ENCODE measurements at places on chromosomes 4 and X.
A peak's percentile ranks its signal among the peaks of the same experiment; 100 is the strongest.

- DNase-seq = peak; percentile 82
Measured at GRCh38 chr4:53987761-53988171, 76.6 kb downstream of the CHIC2 start.

- DNase-seq = no peak
Measured at GRCh38 chrX:11504234-11504633, 161.5 kb downstream of the ARHGAP6 start.

DNA sequence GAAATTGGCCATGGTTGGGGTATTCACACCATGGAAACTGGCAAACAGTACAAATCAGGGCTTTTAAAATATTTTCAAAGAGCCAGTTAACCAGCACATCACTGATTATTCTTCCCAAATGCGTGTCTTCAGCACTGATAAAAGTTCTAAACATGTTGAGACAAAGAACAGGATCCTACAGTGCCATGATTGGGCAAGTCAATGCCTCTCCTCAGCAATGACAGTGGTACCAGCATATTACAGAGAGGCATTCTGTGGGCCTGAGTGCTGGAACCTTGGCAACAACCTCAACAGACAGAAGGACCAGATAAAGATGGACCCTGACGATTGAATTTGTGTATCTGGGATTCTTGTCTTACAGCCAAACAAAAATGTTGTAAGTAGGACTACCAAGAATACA lies 108.9 kb downstream of the EFHC2 start:
- no peak for DNase-seq

GRCh38 chr4:152605031-152605430 lies 69.1 kb upstream of the FBXW7 start:
- DNase-seq = no peak

- DNase-seq = no peak
Measured at GRCh38 chr4:2289955-2290333, 28.0 kb upstream of the MXD4 start.

DNA sequence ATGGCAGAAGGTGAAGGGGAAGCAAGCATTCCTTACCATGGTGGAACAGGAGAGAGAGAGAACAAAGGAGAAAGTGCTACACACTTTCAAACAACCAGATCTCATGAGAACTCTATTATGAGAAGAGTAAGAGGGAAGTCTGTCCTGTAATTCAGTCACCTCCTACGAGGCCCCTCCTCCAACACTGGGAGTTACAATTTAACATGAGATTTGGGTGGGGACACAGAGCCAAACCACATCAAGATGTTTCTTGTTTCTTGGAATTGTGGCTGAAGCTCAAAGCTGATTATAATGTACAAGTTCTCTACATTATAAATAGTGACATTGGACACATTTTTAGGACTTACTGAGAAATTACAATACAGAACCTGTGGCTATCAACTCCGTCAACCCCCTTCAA lies 29.5 kb upstream of the TAPT1 start:
- DNase-seq = no peak

DNA sequence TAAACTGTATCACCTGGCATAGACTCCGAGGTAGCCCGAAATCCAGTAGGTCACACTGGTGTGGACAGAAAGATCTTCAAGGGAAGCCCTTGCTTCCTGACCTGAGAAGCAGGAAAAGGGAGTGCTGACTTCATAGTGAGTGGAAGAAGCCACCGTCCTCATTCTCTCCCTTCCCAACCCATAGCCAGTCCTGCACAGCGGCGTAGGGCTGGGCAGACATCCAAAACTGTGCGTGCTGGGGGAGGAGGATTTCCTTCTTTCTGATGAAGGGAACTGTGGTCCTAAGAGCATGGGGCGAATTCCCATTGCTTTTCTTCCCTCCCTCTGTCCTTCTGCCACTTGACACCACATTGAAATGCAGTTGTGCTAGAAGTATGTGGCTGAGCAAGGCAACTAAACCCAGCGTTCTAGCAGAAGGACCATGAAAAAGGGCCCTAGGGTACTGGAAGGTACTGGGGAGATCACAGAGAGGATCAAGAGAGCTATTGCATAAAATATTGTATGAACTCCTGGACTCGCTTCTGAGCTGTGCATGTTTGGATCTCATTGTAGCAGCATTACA lies 66.9 kb downstream of the STOX2 start:
- no peak for DNase-seq

GRCh38 chr4:13731019-13731418 lies 103.5 kb upstream of the BOD1L1 start:
- DNase-seq = no peak

DNA sequence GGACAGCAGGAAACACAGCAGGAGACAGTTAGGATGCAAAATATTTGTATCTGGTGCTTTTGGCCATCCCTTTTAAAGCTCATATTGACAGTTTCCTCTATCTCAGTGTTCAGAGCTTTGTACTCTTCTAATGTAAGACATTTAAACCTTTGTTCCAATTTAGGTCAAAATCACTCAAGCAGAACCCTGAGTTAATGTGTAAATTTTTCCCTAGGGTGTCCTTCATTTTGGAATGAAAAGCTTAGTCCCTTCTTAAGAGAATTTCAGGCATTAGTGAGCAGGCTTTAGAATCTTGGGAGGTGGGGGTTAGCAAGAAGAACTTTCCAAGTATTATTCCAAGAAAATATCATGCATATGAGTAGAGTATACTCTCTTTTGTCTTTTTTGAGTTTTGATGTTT lies 188.7 kb downstream of the GBA3 start:
- DNase-seq = no peak

- no peak for DNase-seq
Measured at GRCh38 chr4:89722517-89722916, 114.4 kb downstream of the SNCA start.

- DNase-seq = no peak
Measured at GRCh38 chr4:141340458-141340857, 119.8 kb downstream of the ZNF330 start.

DNA sequence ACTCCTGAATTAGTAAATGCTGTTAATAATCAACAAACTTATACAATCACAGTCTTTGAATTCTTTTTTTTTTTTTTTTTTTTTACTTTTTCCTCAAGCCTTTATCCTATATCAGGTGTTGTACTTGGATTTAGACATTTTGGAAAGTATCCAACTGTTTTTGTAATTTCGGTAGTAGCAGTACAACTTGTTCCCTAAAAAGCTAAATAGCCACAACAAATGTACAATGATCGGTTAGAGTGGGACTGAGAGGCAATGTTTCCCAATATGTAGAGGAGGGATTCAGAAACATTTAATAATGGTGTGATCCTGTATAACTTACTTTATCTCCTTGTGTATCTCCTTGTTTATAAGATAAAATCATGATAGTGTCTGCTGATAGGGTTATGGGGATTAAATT lies 343.1 kb downstream of the GRID2 start:
- no peak for DNase-seq

DNA sequence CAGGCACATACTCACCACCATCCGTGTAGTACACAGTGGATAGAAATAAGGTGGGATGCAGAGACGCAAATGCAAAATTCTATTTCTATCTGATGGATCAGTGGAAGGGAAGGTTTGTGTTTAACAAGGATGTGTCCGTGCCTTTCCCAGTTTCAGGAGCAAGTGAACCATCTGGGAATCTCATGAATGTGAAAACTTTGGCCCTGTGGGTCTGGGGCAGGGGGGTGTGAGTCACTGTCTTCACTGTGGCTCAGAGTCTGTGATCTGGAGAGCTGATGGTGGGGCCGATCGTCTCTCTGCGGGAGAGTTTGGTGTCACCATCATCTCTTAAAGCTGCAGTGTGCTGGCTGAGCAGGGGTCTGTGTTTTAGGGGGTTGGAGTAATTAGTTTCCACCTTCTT lies 179.3 kb upstream of the STS start:
- peak; percentile 32 for DNase-seq

DNA sequence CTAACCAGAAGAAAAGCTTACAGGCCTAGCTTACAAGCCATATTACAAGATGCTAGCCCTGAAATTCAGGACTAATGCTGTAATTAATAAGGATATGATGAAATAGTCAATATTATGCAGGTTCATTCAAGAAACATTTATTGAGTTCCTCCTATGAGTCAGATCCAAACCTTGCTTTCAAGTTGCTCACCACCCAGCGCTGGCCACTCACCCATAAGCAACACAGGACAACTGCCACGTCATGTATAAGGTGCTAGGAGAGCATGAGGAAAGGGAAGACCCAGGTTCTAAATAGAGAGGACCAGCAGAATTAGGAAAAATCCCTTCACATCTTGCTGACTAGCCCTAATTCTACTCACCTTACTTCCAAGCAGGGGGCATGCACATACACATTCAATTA lies 23.3 kb downstream of the MAML3 start:
- DNase-seq = peak; percentile 67

GRCh38 chrX:65136424-65136823 lies 160.2 kb upstream of the ZC4H2 start:
- no peak for DNase-seq

- peak; percentile 10 for DNase-seq
Measured at GRCh38 chr4:137278431-137278830, 253.9 kb downstream of the PCDH18 start.

GRCh38 chrX:130715299-130715698 lies 187.7 kb downstream of the ENOX2 start:
- DNase-seq = peak; percentile 47

DNA sequence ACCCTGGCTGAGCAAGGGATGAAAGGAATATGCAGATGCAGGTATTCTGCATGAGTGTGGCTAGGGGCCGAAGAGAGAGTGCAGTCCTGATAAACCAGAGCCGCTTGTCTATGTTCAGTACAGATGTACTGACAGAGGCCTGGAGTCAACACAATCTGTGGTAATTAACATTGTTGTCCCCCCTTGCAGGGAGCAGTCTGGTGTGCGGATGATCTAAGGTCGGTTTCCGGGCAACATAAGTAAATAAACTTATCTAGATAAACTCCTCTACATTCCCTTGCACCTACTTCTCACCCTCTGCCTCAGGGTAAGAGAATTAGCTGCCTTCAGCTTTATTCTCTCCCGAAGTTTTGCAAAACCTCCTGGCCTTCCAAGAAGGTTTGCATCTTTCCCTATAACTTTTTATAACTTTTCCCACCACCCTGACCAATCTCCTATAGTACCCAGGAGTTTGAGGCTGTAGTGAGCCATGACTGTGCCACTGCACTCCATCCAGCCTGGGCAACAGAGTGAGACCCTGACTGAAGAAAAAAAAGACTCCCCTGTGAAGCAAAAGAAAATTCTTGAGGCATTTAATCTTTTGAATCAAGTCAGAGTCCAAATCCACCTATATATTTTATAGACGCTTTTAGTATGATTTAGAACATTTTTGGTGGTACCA lies 26.6 kb downstream of the SNX25 start:
- DNase-seq = peak; percentile 46

DNA sequence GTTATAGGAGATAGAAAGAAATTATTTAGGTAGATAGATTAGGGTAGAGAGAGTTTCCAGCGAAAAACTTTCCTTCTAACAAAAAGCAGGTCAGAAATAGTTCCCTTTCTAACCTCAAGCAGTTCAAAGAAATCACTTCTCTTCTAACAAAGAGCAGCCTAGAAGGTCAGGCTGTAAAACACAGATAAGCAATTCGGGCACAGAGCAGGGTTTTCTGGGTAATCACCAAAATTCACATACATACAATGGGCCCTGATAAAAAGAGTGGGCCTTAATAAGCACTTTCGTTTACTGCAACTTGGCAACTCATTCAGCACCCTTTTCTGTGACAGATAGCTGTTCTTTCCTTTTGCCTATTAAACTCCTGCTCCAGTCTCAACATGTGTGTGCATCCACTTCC lies 13.4 kb upstream of the NAF1 start:
- no peak for DNase-seq

DNA sequence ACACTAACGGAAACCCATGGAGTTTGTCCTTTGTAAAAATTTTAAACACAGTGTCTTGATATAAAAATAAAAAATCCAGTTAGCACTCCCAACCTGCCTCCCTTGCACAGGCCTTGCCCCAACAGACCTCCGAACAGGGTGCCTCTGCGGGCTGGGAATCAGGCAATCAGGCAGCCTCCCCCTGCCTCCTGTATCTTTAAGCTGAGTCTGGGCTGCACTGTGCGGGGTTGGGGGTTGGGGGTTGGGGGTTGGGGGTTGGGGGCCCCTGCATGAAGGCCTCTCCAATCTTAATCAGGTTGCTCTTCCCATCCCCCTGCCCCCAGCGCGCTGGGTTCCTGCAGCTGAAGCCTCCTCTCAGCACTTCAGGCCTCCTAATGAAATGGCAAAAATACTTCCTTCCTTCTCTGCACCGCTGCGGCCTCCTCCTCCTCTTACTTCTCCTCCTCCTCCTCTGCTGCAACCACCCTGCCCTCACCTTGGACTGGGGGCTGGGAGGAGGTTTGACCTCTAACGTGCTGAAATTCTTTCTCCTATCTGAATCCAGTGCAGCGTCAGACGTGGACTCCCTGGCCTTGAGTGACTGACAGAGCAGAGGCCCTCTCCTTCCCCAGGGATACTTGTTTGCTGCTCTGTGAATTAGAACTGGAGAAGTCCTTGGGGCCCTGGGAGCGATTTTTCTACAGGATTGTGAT lies 26.6 kb downstream of the NLGN3 start:
- no peak for DNase-seq

DNA sequence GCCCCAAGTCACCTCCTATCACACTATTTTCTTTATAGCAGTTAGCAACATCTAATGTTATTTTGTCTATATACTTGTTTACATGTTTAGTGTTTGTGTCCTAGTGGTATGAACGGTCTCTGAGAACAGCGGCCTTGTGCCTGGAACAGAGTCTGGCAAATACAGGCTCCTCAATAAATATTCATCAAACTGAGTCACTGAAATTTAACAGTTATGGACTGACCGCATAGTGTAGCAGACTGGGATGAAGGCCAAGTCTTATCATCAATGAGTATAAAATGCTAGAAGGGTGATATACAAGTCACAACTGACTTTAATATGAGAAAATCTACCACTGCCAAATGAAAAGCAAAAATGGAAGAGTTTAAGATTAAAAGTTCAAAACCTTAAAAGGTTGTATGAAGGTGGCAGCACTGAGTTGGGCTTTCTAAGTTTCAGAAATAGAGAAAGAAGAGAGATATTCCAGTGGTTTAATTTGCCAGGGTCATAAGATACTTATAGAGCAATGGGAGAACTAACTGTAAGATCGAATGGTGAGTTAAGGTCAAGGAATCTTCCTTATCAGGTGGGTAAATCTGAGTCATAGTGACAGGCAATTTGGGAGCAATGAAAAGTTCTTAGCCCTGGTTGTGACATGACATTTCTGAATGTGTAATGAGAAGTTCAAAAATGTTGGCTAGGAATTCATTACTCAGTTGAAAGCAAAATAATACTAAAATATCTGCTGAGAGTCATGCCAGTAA lies 34.9 kb downstream of the ELOVL6 start:
- peak; percentile 92 for DNase-seq

DNA sequence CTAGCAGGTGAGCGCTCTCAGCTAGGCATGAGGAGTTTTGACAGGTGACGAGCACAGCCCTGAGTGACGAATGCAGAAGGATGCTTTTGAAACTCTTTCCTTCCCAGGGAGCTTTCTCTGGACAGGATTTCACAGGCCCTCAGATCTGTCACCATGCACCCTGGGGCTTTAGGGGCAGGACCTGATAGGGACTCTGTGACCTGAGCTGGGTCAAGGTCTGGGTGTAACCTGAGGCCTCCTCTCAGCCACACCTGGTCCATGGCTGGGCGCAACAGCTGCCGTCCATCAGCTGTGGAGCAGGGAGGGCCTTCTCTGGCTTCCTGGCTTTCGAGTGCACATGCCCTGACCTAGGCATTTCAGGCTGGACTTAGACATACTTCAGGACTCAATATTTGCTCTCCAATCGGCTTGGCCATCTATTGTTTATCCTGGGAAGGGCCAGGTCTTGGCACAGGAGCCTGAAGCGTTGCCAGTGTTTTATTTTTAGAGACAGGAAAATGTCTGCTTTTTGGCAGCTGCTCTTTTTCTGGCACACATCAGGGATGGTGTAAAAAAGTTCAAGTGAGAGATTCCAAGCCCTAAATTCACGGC lies 56.4 kb downstream of the C4orf51 start:
- peak; percentile 44 for DNase-seq

- peak; percentile 18 for DNase-seq
Measured at GRCh38 chr4:183657564-183657963, 1.4 kb downstream of the RWDD4 start.

All from fibroblast of skin of right biceps (primary cell).